Left kidney (tissue), 8 donors: ENCODE measurements at places on chromosomes 6 and 20.

DNA sequence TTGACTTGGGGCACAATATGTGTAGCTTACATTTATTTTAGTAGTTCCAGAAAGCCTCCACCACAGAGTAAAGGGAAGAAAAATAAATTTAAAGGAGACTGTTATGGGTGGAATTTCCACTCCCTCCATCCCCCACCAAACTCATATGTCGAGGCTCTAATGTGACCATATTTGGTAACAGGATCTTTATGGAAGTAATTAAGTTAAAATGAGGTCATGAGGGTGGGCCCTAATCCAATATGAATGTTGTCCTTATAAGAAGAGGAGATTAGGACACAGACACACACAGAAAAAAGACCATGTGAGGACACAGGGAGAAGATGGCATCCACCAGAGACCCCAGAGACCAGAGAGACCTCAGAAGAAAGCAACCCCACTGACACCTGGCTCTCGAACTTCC is 189.7 kb downstream of the EDN1 start:
- DNase-seq: no peak

GRCh38 chr6:38262609-38263008 is 377.1 kb downstream of the BTBD9 start:
- DNase-seq: no peak

GRCh38 chr20:34332262-34332920 is 29.2 kb upstream of the AHCY start:
- DNase-seq: no peak

- no peak for DNase-seq
Observed at GRCh38 chr6:159943968-159944598, 24.8 kb upstream of the IGF2R start.

DNA sequence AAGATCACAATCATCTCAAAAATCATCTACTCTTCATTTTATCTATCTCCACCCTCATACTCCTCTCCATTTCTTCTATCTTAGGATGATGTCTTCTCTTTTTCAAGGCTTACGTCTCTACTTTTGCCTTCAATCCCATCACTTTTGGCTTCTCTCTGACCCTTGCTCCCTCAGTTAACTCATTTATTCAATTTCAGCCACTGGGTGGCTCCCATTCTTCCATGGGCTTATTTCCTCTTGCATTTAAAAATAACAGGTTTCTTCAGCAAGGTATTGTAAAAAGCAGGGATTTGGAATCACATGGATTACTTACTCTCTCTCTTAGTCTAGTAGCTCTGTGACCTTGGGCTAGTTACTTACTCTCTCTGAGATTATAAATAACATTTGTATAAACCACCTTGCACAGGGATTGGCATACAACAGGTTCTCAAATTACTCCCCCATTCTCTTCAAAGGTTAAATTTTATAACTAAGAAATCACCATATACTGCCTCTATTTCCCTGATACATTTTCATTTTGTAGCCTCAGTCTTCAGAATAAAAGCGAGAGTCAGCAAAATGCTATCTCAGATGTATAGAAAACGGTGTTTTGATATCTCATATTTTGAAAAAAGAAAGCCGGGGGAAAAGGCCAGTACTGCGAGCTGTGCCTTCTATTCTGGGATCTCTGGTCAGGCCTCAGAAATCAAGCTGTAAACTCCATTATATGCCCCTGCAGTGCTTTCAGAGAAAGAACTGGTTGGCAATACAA is 5.5 kb downstream of the ZSCAN12 start:
- DNase-seq: no peak

DNA sequence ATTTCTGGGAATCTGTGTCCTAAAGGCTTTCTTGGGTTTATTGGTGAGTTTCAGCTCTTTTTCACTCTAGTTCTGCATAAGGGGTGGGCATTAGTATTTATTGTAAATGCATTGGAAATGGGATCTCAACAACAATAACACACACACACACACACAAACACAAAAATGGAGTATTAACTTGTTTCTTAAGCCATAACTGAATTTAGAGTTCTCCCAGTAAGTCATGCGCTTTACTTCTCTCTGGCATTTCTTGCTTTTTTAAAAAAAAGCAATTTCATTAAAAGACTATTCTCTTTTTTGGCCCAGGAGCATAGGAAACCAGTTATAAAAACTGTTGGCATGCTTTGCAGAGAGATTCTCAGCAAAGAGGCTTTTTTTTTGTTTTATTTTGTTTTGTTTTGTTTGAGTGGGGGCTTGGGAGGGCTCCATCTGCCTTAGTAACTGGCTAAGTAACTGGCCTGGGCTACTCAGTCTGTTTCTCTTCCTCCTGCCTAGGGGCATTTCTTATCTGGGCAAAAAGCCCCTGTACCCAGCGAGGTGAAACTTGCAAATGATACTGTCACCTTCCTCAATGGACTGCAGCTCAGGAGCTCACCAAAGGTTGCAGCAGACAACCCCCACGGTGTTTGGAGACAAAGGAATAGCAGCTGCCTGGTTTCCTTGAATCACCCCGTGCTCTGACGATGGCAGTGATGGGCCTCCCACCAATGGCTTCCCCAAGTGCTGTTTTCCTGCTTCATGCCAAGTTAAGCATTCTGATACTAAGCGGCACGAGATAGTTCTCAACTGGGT is 128.5 kb downstream of the BCAS1 start:
- DNase-seq: no peak

- DNase-seq: no peak
Observed at GRCh38 chr6:53089948-53090347, 24.7 kb downstream of the FBXO9 start.

DNA sequence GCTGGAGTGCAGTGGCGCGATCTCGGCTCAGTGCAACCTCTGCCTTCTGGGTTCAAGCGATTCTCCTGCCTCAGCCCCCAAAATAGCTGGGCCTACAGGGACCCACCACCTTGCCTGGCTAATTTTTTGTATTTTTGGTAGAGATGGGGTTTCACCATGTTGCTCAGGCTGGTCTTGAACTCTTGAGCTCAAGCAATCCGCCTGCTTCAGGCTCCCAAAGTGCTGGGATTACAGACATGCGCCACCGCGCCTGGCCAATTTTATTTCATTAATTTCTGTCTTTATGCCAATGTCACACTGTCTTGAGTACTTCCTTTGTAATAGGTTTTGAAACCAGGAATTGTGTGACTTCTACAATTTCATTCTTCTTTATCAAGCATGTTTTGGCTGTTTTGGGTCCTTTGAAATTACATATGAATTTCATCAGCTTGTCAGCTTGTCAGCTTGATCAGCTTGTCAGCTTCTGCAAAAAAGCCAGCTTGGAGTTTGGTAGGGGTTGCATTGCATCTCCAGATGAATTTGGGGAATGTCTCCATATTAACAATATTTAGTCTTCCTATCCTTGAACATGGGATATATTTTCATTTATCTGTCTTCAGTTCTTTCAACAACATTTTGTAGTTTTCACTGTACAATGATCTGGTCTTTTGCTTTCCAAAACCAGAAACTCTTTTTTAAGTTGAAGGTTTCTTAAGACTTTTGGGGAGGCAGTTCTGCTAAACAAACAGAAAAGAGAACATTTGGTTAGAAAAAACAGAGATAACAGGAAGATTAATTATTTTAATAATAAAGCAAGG is 20.8 kb downstream of the ZFAND3 start:
- DNase-seq: no peak

- DNase-seq: no peak
Observed at GRCh38 chr6:16473184-16473907, 235.0 kb downstream of the GMPR start.

- DNase-seq: no peak
Observed at GRCh38 chr20:1943275-1944002, 48.2 kb downstream of the SIRPA start.

DNA sequence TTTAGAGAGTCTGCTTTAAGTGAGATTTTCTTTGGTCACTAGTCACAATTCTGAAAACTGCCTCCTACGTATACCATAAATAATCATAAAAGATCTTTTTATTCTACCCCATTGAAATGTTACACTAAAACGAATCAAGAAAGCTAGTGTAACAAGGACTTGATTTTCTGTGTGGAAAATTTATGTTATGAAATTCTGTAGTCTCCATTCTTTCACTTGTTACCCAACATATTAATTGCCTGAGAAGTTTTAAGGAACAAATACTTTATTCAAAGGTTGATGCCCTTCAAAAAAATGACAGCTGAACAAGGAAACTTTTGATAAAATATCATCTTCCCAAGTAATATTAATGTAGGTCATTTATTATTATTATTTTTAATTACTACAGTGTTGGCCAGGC is 13.3 kb upstream of the HBS1L start:
- no peak for DNase-seq

DNA sequence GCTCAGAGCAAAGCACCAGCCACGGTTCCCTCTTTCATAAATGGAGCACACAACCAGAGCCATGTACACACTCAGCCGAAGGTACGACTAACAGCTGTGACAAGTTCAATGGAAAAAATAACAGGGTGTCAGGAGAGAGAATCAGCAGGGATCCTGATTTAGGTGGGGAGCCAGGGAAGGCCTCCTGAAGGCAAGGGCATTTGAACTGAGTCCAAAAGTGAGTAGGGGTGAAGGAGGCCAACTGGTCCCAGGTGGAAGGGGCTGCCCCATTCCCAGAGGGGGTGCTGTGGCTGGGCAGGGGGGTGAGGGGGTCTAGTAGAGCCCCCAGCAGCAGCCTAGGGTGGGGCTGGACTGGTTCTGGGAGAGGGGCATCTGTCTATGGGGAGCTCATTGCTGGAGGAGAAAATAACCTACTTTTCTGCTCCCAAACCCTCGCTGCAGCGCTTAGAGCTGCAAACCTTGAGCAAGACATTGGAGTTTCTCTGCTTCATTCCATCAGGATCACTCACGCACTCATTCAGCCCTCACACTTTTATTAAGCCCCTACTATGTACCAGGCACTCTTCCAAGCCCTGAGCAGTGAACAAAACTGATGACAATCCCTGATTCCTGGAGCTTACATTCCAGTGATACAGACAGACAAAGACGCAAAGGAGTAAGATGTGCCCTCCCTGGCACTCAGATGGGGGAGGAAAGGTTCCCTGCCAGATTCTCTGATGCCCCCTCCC is 113.5 kb downstream of the TOX2 start:
- DNase-seq: no peak

DNA sequence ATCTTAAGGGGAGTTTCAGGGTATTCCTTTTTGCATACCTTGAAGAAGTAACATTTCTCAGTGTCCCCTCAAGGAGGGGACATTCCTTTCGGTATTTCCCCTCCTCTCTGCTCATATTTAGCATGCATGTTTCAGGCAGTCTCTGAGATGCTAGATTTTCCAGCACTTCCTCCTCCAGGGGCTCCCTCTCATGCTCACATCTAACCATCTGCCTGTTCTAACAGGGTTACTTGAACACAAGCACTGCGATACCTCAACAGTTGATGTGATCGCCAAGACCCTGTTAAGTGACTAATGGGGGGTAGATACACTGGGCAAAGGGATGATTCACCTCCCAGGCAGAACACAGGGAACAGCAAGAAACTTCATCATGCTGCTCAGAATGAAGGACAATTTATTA is 12.9 kb upstream of the MCM3 start:
- DNase-seq: no peak

GRCh38 chr6:62236784-62237183 is 49.2 kb downstream of the KHDRBS2 start:
- no peak for DNase-seq

- DNase-seq: no peak
Observed at GRCh38 chr6:72946774-72947173, 278.5 kb downstream of the KHDC1L start.

DNA sequence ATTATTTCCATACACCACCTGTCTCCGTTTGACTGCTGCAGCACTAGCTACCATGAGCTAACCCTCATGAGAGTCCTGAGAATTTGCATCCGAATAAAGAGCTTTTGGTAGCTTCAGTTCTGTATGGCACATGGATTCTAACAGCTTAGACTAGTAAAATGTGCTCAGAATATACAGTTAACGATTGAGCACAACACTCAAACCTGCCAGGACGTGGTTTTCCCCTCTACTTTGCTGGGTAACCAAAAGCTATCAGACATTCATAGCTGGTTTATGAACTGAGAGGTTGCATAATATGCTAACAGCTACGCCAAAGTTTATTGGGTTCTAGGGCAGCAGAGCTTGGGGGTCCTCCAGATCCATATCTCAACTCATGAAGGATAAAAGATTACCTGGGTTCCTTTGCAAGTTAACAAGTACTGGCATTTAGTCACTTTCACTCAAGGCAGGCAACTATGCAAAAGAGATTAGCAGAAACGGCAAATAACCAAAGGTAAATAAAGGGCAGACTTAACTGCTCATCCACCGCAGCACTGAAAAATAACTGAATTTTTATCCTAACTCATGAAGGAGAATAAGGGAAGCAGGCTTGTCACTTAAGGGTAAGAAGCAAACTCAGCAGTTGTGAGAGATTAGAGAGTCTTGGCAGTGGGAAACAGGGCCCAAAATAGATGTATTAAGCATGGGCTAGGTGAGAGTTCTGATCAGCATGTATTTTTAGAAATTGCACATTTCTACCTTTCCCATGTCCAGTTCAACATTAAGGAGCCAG is 29.4 kb downstream of the NUDT3 start:
- DNase-seq: no peak

- DNase-seq: no peak
Observed at GRCh38 chr6:162581988-162582780, 145.4 kb downstream of the PRKN start.

DNA sequence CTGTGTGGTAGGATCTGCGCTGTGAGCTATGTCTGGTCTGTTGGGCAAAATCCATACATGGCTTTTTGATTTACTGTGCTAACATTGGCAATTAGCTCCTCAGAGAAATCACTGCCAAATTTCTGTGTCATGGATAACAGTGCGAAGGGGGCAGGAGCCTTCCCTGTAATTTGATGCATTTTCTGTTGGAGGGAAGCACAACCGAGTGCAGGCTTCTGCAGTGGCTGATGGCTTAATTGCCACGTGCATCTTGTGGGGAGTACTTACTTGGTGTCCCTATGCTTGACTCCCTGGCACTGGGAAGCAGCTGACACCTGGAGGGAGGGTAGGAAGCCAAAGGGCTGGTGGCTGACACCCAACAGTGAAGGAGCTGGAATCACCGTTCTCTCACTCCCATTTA is 99.3 kb upstream of the PROKR2 start:
- DNase-seq: no peak

GRCh38 chr6:135722190-135722589 is 129.3 kb upstream of the PDE7B start:
- DNase-seq: no peak

DNA sequence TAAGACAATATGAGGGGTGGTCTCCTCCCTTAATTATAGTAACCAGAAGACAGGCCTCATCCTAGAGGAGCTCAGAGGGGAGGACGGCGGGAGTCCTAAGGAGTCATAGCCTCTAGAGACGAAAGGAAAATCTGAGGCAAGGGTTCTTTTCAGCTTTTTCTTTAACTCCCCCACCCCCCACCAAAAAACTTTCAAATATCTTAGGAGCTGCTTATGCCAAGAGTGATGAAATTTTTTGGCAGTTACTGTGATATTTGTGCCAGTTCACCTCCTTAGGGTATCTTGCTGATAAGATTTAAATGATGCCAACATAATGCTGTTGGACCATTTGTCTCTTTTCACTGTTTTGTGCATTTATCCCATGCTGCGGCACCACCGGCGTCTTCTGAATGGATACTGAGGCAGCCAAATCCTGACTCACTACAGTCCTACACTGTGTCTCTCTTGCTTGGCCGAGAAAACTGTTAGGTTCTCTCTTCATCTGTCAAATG is 44.5 kb upstream of the DSE start:
- DNase-seq: no peak

GRCh38 chr20:760751-761417 is 7.4 kb downstream of the SLC52A3 start:
- DNase-seq: no peak
